ENCODE measurements at places on chromosomes 3 and 15.

GRCh38 chr15:92960996-92961681 is 61.0 kb downstream of the CHD2 start:
- no peak for DNase-seq

- DNase-seq, result no peak
Observed at GRCh38 chr15:78533331-78533730, 6.9 kb upstream of the PSMA4 start.

- no peak for DNase-seq
Observed at GRCh38 chr3:80769683-80770082, 991.8 kb downstream of the GBE1 start.

DNA sequence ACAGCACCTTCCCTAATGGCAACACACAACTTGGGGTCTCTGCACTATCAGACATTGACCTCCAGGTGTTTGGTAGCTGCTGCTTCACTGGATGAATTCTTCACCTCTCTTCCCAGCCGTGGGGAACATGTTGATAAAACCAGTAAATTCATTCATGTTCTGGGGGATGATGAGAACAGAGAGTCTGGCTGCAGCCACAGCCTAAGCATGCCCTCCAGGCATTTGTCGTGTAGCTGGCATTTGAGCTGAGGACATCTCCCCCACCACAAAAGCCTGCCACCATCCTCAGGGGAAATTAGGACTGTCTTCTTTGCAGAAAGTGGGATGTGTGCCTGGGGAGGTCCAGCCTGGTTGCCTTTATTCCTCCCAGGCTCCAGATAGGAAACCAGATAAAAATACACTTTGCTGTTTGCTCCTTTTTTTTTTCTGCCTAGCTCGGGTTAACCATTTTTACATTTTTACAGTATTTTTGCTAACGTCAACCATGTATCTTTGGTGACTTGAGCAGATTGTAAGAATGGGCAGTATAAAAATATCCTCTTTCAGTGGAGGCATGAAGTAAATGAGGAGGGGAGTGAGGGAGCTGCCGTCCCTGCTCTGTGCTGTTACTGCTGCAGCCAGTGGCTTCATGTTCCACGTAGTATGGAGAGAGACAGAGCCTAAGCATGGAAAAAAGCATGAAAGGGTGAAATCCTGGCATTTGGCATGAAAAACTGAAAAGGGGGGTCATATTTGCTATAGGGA is 444.0 kb downstream of the EPHB1 start:
- no peak for DNase-seq

DNA sequence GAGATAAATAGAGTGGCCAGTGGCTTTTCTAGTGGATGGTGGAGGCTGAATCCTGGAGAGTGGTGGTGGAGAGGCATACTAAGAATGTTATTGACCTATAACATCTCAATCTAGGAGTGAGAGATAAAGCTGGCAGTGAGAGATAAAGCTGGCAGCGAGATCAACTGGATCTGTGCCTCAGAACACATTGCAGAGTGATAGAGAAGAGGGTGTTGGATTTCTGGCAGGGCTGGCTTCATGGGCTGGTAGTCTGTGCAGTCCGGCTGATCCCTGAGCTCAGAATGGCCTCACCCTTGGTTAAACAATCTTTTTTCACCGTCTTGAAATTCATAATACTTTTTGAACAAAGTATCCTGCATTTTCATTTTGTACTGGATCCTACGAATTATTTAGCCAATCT is 221.2 kb downstream of the NLGN1 start:
- no peak for DNase-seq

GRCh38 chr3:13002398-13003124 is 70.7 kb downstream of the IQSEC1 start:
- peak; percentile 75 for DNase-seq

DNA sequence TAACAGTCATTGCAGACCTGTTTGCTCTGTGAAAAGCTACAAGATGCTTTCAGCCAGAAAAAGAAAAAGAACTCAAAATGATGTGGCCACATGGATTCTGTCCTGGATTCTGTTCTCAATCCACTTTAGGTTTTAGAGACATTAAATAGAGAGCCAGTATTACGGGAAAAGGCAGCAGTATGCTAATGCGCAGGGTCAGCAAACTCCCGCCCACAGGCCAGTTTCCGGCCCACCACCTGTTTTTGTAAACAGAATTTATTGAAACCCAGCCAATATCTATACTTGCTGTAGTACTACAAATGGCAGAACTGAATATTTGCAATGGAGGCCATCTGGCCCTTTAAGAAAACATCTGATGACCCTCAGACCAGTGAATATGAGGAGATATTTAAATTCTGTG is 416.1 kb downstream of the ERC2 start:
- no peak for DNase-seq

DNA sequence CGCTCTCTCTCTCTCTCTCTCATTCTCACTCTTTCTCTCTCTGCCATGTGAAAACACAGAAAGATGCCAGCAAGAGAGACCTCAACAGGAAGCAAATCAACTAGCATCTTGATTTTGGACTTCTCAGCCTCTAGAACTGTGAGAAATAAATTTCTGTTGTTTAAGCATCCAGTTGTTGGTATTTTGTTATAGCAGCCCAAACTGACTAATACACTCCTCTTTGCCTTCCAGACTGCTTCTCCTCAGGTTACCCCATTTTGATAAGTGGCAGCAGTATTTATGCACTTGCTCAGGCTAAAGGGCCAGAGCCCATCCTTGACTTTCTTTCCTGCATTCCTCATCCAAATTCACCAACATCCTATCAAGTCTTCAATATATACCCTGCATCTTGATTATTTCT is 76.6 kb upstream of the NANOGP8 start:
- DNase-seq, result no peak

DNA sequence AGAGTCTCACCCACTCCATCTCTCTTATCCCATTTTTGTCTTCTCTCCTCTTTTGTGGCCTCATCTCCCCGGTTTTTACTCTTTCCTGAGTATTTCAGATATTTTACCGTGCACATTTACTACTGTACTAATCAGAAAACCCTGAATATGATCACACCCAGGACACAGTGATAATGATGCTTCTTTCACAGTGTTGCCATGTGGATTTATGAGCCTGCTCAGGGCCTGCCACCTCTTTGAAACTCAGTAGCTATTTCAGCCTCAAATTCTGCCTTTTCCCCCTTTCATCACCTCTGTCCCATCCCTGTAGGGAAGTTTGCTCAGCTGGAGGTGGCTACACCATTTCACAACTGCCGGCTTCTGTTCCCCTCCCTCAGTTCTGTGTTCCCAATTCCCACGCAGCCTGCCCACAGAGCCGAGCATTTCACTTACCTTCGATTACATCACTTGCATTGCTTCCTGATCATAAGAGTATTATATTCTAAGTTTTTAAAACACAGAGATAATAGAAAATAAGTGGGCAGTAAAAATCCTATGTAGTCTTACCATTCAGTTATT is 33.2 kb downstream of the ARNT2 start:
- no peak for DNase-seq
